H7 (cell line): ENCODE measurements at places on chromosomes 3 and 15. TPM values are rescaled to one million over a fixed set of nuclear protein-coding genes. Genes with fewer than 3 reads are reported as not detected.

ATXN7 gene
- 5.2 and 6.8 TPM in 2 replicates for total RNA-seq

KBTBD8 gene
- 6.7 and 11.8 TPM in 2 replicates for total RNA-seq

ZMYND10 gene
- total RNA-seq = 1.1 and 1.3 TPM in 2 replicates

TLR9 gene
- total RNA-seq = not detected in 2 replicates

TUSC7 gene
- not detected in 2 replicates for total RNA-seq

EPHA6 gene
- total RNA-seq = 0.66 and 1.0 TPM in 2 replicates

MITF gene
- total RNA-seq = 0.21 and 0.30 TPM in 2 replicates

- DNase-seq = no peak
These were observed 23.7 kb downstream of the NEK10 start for GRCh38 chr3:27345493-27345892.

- DNase-seq = no peak
These were observed 105.5 kb downstream of the STRIT1 start for GRCh38 chr3:155188031-155188430.

- DNase-seq = no peak
These were observed 3.7 kb upstream of the PLD1 start for GRCh38 chr3:171813897-171814460.

DNA sequence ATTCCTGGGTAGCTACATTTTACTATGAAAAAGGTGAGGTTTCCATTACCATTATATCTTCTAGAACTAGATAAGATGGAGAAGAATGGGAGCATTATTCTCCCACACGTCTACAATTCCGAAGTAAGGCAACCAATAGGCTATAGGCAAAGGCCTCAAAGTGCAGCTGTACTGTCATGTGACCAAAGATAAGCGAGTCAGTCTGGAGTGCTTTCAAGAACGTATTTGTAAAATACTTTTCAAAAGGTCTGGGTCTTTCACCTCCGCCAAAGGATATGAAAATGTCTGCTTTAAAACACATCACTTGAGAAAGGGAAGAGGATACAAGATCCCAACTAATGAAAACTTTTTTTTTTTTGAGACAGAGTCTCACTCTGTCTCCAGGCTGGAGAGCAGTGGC is 9.9 kb downstream of the CCPG1 start:
- no peak for DNase-seq

GRCh38 chr3:12395349-12396012 is 88.8 kb upstream of the TSEN2 start:
- DNase-seq = no peak

DNA sequence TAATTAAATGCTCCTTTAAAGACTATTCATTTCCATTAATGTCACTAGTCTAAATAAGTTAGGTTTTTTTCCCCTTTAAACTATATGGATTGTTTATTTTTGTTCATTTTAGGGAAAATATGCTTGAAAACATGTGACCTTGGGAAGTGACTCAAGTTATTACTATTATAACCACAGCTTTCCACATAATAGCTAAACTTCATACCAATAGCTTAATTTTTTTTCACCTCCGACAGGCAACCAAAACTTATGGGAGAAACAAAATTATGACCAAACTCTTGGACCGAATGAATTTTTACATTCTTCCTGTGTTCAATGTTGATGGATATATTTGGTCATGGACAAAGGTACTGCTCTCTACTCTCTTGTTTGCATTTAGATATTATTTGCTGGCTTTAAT is 16.2 kb downstream of the CPA3 start:
- no peak for DNase-seq

GRCh38 chr3:76694063-76694462 is 345.8 kb upstream of the ROBO2 start:
- no peak for DNase-seq

- DNase-seq = no peak
These were observed 23.6 kb downstream of the CCR1 start for GRCh38 chr3:46184469-46184868.

GRCh38 chr3:40782111-40782721 is 257.5 kb downstream of the ZNF621 start:
- peak; percentile 30 for DNase-seq

GRCh38 chr3:123813876-123814275 is 70.3 kb downstream of the MYLK start:
- no peak for DNase-seq

GRCh38 chr3:168558728-168559411 is 463.1 kb upstream of the GOLIM4 start:
- no peak for DNase-seq

GRCh38 chr3:156723182-156723619 is 48.8 kb downstream of the TIPARP start:
- DNase-seq = no peak

GRCh38 chr3:99651531-99651930 is 13.1 kb downstream of the COL8A1 start:
- no peak for DNase-seq

- no peak for DNase-seq
These were observed 251.0 kb downstream of the ROBO1 start for GRCh38 chr3:79516795-79517194.

- no peak for DNase-seq
These were observed 23.7 kb downstream of the ALPK3 start for GRCh38 chr15:84840741-84841429.

DNA sequence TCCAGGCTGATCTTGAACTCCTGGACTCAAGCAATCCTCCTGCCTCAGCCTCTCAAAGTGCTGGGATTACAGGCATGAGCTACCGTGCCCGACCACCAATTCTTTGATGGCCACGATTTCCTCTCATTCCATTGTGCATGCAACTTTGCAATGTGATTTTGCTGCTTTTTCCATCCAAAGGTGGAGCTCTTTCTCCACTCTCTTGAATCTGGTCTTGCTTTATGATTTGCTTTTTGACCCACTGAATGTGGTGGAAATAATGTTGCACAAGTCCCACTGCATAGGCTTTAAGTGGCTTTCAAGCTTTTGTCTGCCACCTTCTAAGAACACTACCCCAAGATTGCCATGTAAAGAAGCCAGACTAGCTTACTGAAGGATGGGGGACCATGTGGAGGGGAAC is 10.6 kb downstream of the RPS27L start:
- no peak for DNase-seq
